IPS DF 19.7 (cell line): ENCODE measurements at places on chromosomes 2 and 18.

DNA sequence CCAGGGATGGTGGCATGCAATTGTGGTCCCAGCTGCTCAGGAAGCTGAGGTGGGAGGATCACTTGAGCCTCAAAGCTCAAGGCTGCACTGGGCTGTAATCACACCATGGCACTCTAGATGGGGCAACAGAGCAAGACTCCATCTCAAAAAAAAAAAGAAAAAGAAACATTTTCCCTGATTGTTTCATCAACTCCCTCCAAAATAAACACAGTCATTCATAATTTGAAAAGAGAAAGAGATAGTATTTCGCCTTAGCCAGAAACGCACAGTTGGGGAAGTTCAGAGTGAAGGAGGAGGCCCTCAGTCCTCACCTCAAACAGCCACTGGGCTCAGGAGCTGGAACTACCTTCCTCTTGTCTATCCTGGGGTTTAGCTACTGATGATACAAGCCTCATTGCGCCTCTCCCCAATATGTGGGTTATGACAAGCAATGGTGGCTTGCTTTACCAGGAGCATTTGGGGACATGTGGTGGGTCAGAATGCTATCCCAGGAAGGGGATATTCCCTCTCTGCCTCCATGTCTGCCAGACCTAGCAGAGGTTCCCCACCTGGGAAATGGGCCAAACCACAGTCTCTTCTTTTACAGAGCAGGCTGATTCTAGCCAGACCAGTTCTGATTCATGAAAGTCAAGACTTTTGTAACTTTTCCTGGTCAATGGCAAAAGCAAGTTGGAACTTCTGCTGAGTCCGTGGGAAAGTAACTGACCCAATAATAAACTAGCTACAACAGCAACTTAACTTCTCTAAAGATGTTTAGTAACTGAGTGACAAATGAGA, 22.2 kb upstream of the TMEM87B start:
- no peak for DNase-seq

DNA sequence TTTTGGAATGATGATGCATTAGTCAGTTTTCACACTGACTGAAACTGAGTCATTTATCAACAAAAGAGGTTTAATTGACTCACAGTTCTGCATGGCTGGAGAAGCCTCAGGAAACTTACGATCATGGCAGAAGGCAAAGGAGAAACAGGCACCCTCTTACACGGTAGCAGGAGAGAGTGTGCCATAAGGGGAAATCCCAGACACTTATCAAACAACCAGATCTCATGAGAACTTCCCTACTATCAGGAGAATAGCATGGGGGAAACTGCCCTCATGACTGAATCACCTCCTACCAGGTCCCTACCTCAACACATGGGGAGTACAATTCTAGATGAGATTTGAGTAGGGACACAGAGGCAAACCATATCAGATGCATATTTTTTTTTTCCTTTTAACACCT, 504.5 kb upstream of the VRK2 start:
- DNase-seq: no peak

GRCh38 chr2:66897181-66897580, 462.3 kb downstream of the MEIS1 start:
- DNase-seq: no peak

- DNase-seq: no peak
Observed at GRCh38 chr18:45916302-45916701, 50.8 kb downstream of the EPG5 start.

DNA sequence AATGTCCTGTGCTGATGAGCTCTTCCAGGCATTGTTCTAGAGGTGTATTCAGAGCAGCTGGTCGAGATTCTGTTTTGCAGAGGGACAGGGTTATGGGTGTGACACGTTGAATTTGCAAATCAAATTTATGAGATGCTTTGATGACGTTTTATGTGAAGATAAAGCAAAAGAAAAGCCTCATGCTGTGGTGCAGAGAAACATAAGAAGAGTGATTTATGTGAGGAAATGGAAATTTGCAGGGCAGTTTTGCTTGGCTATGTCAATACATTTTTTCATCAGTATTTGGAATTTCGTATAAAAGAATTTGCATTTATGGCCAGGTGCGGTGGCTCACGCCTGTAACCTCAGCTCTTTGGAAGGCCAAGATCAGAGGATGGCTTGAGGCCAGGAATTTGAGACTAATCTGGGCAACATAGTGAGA, 36.4 kb downstream of the TSN start:
- no peak for DNase-seq

DNA sequence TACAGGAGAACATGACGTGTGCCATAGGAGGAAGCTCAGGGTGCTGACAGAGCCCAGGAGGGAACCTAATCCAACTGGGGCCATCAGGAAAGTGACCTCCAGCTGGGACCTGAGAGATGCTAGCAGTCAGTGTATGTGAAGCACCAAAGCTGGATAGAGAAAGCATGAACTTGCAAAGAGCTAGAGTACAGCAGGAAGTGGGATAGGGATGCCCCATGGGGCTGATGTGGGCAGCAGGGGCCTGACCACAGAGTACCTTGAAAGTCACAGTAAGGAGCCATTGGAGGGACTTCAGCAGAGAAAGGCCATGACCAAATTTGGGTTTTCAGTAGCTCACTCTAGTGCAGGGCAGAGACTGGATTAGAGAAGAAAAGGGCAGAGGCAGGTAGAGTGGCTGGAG, 91.6 kb upstream of the TTC39C start:
- no peak for DNase-seq

DNA sequence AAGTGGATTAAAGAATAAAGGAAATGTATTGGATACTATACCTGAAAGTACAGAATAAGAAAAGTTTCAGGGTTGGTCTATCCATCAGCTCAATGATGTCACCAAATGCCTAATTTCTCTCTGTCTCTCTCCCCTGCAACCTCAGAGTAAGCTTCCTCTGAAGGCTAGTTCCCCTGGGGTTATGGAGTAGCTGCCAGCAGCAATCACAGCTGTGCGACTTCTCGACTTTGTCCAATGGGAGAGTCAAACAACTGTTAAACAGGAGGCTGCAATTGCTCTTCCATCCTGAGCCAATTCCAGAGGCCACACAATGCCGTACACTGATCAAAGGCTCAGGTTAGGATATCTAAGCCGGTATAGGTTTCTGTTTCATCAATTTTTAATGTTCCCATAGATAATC, 95.3 kb upstream of the FANCL start:
- DNase-seq: no peak

GRCh38 chr2:239727776-239728600, 297.2 kb downstream of the NDUFA10 start:
- no peak for DNase-seq

- no peak for DNase-seq
Observed at GRCh38 chr2:109342256-109342850, 213.3 kb downstream of the SH3RF3 start.

- DNase-seq: no peak
Observed at GRCh38 chr2:209451209-209451834, 27.5 kb downstream of the MAP2 start.

DNA sequence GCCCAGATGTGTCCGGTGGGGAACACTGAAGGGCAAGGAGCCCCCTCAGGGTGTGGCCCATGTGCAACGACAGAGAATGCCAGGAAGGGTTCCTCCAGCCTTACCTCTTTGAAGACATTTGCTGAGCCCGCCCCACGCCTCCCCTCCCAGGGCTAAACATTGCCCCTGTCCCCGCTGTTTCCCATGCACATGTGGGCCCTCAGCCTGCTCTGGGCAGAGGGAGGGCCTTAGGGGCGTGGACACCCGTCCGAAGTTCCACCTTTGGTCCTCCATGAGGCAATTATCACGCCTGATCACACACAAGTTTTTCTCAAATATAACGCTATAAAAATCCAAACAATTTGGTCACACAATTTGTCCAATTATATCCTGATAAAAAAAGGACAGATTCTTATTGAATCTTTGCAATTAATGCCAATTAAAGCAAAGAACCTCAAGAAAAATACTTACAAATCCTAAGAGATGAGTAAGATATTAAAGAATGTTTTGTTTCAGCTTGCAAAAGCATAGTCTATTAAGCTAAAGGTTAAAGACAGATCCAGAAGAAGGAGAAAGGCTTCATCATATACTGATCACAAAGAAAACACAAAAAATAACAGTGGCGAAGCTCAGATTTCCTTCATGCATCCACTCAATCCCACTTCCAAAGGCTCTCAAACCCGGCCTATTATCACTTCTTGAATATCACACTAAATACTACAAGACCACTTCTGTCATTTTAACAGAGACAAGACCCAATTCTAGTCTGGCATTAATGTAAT, 55.2 kb upstream of the LDLRAD4 start:
- DNase-seq: no peak

DNA sequence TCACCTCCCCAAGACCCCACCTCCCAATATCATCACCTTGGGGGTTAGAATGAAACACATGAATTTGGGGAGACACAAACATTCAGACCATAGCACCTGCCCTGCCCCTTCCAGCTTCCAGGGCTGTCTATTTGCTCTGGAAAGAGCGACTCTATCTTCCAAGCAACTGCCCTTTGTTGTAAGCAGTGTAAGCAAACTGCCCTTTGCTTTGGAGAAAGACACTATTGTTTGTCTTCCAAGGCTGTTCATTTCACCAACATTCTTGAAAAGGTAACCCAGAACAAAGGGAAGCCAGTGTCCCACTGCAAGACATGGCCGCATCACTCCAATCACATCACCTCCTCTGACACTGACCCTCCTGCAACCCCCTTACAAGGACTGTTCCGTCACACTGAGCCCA, 16.9 kb upstream of the SEH1L start:
- DNase-seq: no peak

DNA sequence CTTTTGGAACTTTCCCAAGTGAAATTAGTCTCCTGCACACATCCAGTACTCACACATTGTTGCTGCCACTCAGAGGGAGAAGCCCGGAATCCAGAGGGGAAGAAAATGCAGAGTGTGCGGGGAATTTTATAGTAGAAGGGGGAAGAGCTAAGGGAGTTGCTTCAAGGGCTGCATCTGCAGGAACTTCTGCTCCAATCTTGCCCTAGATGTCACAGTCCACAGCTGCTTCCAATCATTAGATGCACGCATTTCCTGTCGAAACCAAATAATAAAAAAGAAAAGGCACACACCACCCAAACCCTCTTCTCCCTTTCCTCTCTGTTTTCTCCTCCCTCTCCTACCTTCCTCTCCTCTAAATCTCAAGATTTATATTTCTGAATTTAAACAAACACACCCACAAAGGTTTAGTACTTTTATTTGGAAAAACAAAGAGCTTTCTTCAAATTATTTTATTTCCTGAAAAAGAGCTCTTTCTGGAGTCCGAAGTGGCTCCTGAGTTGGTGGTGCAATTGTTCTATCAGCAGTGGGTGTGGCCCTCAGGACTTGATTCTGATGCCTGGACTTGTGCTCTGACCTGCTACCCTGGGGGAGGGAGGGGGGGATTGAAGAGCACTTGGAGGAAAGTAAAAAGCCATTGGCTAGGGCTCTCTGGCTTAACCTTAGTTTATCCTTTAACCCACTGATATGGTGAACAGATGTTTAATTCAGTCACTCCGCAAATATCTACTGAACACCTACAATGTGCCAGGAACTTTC, 72.0 kb downstream of the KCNE4 start:
- no peak for DNase-seq

GRCh38 chr2:236180831-236181453, 12.8 kb upstream of the GBX2 start:
- no peak for DNase-seq

DNA sequence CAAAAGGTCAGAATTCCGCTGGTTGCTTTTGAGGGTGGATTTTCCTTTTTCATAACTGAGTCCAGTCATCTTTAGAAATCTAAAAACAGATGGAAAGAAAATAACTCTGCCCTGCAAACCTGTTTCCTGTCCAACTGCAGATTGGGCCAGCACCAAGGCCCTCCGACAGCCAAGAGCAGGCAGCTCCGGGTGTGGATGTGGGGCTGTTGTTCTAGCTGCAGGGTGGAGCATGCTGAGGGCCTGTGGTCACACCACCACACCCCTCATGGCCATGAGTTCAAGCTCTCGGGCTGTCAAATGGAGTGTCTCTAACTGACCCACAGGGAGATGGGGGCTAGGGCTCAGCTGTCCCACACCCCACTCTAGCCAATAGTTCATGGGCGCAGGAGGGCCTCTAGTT, 69.3 kb upstream of the BZW1 start:
- DNase-seq: no peak
